ENCODE measurements at places on chromosomes 3 and 15. TPM values are rescaled to one million over a fixed set of nuclear protein-coding genes. Genes with fewer than 3 reads are reported as not detected.

The SAMMSON gene
- total RNA-seq = 0.12 TPM

The ZNF80 gene
- not detected for total RNA-seq

The TAGLN3 gene
- not detected for total RNA-seq

The HACD2 gene
- 45.3 TPM for total RNA-seq
